ENCODE measurements at places on chromosomes 12 and 14.

DNA sequence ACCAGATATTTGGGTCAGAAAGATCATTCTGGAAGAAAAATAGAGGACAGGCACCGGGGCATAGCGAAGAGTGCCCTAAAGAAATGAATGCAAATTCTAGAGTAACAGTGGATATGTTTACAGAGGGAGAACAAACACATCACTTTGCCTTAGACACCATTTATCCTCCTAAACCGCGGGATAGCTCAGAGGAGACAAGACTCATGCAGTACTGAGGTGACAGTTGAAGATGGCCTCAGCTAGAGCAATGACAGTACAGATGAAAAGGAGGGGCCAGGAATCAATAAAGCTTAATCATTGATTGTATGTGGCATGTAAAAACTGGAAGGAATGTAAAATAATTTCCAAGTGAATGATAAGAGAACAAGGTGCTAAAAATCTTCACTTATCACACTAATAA, 10.5 kb upstream of the PPP1R12A start:
- no peak for DNase-seq

GRCh38 chr14:45267071-45267470, 14.1 kb upstream of the MIS18BP1 start:
- DNase-seq, result no peak

- no peak for DNase-seq
These were observed 58.7 kb downstream of the FUT8 start for GRCh38 chr14:65471038-65471878.

- DNase-seq, result no peak
These were observed 8.0 kb upstream of the ZDHHC17 start for GRCh38 chr12:76755829-76756379.

GRCh38 chr12:30859226-30859625, 67.3 kb upstream of the TSPAN11 start:
- no peak for DNase-seq

- no peak for DNase-seq
These were observed 16.7 kb downstream of the SNRNP35 start for GRCh38 chr12:123474485-123475245.

DNA sequence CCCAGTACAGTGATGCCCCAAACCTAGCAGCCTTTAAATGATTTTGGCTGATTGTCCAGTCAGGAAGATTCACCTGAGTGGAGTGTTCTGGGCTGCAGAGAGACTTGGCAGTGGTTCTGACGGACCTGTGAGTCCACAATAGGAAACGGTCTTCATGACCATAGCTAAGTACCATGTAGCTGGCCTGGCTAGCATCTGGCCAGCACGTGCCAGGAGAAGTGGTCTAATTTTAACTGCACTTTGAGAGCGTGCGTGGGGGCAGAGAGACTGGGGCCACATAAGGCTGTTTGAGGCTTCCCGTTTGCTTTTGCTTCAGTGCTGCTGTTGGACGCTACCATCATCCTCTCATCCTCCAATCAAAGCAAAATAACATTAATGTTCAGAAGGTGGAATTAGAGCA, 54.7 kb downstream of the PPM1A start:
- DNase-seq, result no peak

GRCh38 chr12:57240926-57241401, 10.0 kb downstream of the STAC3 start:
- peak; percentile 59 for DNase-seq

- DNase-seq, result no peak
These were observed 101.4 kb downstream of the PDZRN4 start for GRCh38 chr12:41289501-41289900.

DNA sequence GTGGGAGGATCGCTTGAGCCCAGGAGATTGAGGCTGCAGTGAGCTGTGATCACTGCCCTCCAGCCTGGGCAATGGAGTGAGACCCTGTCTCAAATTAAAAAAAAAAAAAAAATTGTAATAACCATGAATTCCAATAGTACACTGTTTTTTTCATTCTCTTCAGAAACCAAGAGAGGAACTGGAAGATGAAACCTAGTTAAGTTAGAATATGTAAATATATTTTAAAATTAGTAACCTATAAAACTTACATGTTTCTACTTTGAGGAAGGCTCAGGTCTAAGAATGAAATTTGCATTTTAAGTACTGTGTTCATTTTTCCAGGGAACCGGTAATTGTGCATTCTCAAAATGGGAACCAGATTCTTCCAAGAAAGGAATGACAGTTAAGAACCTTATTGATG, 18.8 kb downstream of the KNTC1 start:
- DNase-seq, result no peak

DNA sequence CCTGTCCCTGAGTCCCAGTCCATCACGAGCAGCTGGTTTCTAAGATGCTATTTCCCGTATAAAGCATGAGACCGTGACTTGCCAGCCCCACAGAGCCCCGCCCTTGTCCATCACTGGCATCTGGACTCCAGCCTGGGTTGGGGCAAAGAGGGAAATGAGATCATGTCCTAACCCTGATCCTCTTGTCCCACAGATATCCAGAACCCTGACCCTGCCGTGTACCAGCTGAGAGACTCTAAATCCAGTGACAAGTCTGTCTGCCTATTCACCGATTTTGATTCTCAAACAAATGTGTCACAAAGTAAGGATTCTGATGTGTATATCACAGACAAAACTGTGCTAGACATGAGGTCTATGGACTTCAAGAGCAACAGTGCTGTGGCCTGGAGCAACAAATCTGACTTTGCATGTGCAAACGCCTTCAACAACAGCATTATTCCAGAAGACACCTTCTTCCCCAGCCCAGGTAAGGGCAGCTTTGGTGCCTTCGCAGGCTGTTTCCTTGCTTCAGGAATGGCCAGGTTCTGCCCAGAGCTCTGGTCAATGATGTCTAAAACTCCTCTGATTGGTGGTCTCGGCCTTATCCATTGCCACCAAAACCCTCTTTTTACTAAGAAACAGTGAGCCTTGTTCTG, 41.6 kb downstream of the DAD1 start:
- no peak for DNase-seq

GRCh38 chr14:27566843-27567382, 969.1 kb upstream of the NOVA1 start:
- no peak for DNase-seq

DNA sequence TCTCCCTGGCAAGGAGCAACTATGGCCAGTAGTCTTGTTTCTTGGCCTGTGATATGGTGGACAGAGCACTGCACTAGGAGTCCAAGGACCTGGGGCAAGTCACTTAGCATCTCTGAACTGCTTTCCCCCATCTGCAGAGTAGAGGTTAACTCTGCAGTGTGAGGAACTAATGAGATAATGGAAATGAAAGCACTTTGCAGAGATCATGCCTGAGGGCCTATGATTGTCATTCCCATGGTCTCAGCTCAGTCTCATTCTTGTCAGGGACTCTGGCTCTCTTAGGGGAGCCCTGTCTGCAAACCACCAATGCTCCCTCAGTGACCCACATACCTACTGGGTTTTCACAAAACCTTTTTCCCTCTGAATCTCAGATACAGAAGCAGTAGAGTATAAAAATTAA, 6.5 kb upstream of the PNMA1 start:
- no peak for DNase-seq

GRCh38 chr14:102223682-102224081, 81.3 kb downstream of the MOK start:
- no peak for DNase-seq

DNA sequence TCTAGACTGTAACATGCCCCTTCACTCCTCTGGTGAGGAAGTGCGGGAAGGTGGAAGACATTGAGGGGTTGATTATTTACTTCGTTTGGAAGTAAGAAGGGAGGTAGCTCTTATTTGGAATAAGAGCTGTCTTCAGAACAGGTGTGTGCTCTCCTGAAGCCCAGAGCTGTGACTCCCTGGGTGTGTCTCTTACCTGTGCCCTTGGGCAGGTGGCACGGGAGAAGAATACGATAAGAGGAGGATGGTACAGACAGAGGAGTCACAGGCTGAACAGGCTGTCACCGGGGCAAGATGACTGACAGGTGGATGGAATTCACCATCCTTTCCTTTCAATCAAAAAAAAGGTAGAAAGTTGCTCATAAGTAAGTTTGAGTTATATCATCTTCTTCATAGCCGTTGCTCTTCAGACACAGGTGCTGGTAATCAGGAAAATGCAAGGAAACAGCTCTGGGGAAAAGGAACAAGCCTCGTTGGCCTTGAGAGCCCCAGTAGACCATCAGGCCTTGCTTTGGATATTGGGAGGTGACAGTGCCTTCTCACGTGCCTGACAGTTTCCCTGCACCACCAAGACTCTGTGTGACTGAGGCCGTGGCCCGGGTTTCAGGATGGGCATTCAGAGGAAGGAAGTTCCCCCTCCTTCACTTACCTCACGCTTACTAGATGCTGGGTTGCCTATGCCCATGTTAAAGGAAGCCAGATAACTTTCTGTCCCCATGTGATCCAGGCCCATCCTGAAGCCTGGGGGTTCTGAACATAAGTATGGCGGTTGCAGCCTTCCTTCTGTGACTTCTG, 120.4 kb downstream of the ETV6 start:
- DNase-seq, result no peak

GRCh38 chr12:129961091-129961490, 57.3 kb upstream of the TMEM132D start:
- peak; percentile 3 for DNase-seq

- DNase-seq, result no peak
These were observed 1.5 kb downstream of the PTMS start for GRCh38 chr12:6767353-6768319.

- DNase-seq, result no peak
These were observed 264.7 kb downstream of the ZFP36L1 start for GRCh38 chr14:68528040-68528687.

DNA sequence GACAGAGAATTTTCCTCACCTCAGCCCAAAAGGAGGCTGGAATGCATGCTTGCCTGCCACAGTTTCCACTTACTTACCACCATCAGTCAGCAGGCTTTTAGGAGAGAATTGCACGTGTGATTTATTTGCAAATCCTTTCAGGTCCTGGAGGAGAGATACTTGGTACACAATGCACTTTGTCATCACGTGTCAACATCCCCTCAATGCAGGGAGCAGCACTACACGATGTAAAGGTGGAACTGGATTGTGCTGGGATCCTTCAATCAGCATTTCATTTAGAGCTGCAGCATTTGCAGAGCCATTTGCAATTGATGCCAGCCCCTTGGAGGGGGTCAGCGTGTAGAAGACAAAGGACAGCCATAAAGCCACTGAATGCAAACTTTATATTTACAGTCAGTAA, 218.1 kb downstream of the GLT1D1 start:
- DNase-seq, result no peak

- no peak for DNase-seq
These were observed 92.5 kb upstream of the EIF5 start for GRCh38 chr14:103241531-103241930.

- DNase-seq, result peak; percentile 58
These were observed 154.1 kb upstream of the FUT8 start for GRCh38 chr14:65258391-65258790.

DNA sequence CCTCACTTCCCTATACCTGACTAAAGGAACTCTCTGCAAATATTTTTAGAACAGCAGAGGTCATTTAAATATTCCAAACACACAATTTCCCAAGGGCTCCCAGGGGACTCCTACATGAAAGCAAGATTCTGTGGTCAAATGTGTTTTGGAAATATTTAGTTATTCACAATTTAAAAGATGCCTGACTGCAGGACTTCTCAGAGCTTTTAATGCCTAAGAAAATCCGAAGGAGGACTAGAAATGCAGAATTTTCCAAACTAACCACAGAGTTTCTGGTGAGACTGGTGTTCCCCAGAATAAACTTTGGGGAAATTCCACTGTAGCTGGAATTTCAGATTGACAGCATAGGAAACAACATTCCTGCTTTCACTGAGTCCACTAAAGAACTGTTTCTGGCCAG, 84.8 kb upstream of the MAP1LC3B2 start:
- no peak for DNase-seq

- DNase-seq, result peak; percentile 45
These were observed 9.3 kb upstream of the DENND5B start for GRCh38 chr12:31600252-31600651.

DNA sequence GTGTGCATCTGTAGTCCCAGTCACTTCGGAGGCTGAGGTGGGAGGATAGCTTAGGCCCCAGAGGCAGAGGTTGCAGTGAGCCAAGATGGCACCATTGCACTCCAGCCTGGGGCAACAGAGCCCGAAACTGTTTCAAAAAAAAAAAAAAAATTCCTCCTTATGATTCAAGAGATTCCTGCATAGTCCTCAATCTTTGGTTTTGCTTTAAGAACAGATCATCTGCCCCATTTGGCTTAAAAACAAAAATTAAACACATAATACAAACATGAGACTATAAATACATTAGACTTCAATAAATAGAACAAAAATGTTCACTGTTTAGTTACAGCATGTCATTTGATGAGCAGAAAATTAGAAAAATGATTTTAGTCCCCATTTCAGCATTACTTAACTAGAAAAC, 131.2 kb downstream of the PAWR start:
- DNase-seq, result no peak
